ENCODE measurements at places on chromosomes 2 and 18.

DNA sequence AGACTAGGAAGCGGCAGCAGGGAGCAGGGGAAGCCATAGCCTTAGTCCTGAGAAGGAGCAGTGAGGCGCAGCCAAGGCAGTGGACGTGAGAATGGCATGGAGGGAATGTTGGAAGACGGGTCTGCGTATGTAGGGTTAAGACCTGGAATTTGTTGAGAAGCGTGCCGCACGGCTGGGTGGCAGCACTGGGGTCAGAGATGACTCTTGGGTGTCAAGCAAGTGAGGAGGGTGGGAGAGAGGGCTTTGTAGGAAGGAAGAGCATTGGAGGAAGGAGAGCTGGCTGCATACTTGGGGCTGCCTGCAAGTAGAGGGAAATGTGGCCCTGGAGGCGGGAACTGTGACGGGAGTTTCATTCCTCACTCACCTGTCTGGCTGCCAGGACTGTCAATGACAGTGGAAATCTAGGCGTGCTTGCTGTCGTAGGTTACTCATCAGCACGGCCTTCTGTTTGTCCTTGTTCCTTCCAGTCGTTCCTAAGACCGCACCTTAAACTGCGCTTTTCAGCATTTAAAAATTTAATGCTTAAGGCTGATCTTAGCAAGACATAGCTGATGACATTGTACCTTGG is 108.0 kb downstream of the ITGB1BP1 start:
- no peak for DNase-seq

DNA sequence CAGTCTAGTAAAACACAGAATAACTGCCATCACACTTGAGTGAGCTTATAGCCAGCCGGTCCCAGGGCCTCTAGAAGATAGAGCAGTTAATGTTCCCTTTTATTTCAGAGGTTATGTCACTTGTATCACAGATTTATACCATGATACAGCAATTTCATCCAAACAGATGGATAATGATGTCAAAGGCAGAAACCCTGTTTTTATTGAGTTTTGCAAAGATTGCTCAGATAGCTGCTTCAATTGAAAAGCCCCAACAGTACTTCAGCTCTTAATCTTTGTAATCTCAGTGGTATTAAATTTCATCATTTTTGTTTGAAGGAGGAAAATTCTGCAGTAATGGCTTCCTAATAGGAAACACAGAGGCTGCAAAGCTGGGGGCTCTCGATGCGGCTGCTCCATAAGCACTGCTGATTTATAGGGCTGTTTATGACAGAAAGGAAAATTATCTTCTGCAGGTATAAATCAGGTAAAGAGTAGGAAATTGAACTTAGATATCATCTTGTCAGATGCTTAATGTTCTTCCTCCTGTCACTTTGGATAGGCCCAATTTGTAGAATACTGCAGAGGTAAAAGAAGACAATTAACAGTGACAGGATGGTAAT is 112.3 kb downstream of the LNPK start:
- DNase-seq, result no peak

GRCh38 chr2:200258081-200258480 is 48.4 kb upstream of the SPATS2L start:
- no peak for DNase-seq

DNA sequence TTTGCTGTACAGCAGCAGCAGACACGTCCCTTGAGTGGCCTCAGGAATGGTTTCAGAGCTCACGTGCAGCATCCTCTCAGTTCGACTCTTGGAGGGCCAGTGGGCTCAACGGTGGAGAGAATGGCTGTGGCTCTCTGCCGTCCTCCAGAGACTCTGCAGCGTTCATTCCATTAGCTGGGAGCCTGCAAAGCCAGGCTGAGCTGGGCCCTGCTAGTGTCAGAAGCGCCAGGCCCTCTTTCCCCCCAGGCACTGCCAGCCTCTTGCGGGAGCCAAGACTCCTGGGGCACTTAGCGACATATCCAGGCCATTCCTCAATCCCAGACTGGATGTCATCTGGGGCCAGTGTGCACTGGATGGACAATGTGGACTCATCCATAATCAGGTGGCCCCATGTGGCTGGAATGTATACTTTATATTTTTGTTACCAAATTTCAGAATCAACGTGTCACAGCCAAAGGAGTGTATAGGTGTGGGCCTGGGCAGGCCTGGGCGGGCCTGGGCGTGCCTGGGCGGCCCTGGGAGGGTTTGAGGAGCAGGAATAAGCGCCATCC is 125.1 kb upstream of the EPAS1 start:
- DNase-seq, result no peak

Data from psoas muscle (tissue), 8 donors.